Activated CD4-positive, alpha-beta T cell treated with anti-CD3 and anti-CD28 coated beads, Interleukin-2, Interleukin-6, amounts not matched to agents 100 ng/mL and 50 ng/mL, durations not matched to agents 16 hours and 8 hours (primary cell): ENCODE measurements at places on chromosomes 16 and 17.

GRCh38 chr16:560204-560700 is at the start of gene PRR35:
Gene PRR35, plus strand, starts transcription at chr16:560394. Its CDS starts 2,901 bp downstream, at chr16:563295.
- no peak for DNase-seq

DNA sequence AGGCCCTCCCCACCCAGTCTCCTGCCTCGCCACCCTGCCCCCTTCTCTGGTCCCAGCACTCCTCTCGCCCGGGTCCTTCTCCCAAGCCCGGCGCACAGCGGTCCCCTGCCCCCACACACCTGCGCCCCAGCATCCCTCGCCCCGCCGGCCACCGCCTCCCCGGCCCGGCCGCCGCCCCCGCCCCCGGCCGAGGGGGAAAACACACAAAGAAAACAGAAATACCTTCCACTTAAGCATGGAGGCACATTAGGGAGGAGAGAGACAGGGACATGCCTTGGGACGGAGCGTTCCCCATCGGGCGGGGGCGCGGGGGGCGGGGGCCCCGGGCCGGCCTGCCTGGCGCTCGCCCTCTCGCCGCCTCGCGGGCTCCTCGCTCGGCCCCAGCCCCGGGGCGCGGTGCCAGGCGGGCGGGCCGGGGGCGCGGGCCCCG is 326 bp downstream of the SRCIN1 start:
- DNase-seq: no peak

DNA sequence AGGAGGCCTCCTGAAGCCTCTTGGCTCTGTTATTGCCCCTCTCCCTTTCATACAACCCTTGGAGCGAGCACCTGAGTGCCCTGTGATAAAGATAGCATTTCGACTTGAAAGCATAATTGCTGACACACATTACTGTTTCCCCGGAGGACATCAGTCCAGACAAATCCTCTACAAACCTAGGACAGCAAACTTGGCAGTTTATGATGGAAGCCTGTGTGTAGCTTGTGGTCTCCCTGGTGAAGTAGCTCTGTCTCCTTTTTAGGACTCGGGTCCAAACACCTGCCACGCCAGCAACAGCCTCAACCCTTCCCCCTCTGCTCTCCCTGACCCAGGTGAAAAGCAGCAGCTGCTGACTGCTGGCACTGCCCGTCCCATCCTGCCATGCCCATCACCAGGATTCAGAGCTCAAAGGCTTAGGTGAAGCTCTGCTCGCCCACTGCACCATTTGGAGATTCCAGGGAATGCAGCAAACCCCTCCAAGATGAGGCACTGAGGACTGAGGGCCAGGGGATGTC is 55.9 kb downstream of the IRX6 start:
- DNase-seq: no peak

DNA sequence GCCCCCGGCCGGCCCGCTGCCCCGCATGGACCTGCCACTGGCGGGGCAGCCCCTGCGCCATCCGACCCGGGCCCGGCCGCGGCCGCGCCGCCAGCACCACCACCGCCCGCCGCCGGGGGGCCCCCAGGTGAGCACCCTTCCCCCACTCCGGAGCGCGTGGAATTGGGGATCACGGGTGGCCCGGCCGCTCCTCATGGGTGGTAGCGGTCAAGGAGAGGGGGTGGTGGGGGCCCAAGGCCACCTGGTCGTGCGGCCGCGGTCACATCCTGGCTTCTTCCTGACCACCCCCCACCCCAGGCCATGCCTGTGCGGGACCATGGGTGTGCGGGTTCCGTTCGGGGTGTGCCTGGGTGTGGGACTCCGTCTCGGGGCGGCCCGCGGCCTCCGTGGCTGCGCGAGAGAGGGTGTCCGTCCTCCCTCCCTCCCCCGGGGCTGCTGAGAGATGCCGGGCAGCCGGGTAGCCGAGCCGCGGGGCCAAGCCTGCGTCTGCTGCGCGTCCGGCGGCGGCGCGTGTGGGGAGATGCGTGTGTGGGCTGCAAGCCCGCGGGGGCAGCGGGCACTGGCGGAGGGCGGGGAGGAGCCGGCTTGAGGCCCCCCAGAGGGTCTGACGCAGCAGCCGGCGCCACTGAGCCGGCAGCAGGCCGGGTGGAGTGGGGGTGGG is 6.8 kb downstream of the ACD start:
- no peak for DNase-seq

- no peak for DNase-seq
These were observed 159.8 kb upstream of the SDK2 start for GRCh38 chr17:73803964-73804435.

DNA sequence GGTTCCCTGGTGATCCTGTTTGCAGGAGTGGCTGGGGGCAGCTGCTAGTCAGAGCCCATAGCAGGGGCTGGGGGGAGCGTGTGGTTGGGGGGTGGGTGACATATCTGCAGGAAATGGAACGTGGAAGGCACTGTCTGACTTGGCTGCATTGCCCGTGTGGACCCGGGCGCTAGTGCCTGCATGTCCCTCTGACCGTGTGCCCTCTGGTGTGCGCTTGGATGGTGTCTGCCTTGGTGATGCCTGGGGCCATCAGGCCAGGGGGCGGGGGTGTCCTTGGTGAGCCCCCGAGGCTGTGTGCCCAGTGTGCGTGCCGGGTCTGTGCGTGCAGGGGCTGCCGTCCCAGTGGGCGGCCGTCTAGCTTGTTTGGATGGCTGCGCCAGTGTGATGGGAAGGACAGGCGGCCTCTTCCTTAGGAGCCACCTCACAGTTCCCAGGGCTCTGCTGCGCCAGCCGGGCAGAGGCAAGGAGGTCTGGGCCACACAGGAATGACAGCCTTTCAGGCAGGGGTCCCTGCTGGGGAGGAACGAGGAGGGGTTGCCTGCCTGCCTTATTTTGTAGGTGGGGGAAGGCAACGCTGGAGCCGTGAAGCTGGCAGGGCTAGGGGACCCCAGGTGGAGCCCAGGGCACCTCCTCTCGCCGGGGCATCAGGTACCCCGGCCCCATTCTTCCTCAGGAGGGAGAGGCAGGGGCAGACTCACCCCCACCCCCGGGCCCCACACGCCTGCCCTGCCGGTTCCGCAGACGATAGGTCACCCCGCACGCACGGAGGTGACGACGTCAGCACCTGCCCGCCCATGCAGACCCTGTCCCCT is 693 bp downstream of the NDRG4 start:
- no peak for DNase-seq

DNA sequence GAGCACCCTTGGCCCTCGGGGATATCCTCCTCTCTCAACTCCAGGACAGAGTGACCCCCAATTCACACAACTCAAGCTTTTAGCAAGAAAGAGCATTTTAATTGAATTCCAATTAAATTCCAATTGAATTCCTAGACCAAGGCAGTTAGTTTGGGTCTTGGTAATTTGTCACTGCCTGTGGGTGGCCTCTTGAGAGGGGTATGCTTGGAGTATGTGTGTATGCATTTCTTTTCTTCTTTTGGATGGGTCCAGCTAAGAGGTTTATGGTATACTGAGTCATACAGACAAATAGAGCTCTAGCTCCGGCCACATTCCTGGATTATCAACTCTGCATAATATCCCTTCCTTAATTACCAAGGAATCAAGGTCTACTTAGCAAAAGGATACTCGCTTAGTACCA is 136.7 kb downstream of the PCTP start:
- DNase-seq: no peak

DNA sequence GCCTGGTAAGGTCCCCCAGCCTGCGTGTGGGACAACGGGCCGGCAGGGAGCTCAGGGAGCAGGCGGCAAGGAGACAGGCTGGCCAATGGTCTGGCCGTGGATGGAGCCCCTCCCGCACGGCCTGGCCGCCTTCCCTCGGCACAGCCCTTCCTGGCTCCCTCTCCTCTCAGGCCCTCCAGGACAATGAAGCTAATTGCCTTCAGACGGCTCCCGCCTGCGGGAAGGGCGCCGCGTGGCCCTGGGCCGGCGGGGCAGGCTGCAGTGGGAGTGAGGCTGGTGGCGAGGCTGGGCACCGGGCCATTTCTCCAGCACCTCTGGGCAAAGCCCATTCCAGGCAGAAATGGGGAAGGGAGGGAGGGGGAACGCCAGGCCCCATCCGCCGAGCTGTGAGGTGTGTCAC is 50.9 kb downstream of the ENGASE start:
- no peak for DNase-seq

DNA sequence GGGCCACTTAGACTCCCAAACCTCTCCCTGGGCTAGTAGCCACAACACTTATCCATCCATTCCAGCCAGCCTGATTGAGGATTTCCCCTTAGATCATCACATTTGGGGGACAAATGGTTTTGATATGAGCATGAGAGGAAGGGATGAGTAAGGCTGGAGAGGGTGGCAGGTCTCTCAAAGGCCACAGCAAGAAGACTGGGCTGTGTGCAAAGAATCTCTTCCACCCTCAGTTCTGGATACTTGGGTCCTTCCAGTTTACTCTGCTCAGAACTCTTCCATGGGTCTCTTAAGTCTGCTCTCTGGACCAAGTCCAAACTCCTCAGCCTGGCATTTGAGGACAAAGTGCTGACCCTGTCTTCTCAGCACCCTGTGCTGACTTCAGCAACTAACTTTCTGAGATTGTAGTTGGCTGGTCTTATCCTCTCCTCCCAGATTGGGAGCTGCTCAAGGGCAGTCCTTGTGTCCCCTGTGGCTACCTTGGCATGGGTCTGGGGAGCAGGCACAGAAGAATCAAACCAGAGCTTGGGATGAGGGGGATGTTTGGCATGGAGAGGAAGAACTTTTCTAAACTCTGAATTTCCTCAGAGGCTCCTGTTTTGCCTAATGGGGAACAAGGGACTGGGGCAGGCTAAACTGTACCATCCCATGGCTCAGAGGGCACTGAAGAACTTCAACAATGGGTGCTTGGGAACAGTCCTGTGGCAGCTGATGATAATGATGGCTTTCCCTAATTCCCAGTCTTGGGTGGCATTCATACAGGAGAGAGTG is 3.1 kb upstream of the NFATC3 start:
- peak; percentile 73 for DNase-seq

DNA sequence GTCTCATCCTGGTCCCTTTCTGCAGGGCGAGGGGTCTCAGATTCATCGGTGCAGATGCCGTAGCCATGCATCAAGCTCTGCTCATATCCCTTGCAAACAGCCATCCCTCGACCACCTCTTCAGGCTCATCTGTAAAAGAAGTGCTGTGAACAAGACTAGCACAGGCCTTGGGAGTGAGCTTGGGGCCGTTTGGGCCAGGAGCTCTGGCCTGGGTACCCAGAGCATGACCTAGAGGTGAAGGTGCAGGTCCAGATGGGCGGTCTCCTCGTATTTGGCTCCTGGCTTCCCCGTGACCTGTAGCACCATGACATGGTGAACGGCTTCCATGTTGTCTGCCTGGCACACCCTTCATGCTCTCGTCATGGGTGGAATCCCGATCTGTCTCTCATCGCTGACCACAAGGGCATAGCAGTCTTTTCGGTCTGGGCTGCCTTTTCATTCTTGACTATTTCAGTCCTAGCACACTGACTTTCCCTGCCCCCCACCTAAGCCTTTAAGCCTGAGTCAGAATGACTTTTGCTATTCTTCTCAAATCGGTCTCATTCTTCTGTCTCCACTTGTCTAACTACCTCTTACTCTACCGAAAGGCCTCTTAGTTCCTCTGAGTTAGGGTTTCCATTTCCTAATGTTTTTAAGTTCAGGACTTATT is 216.0 kb downstream of the FOXL1 start:
- DNase-seq: no peak

GRCh38 chr17:49979748-49980479 is 10.9 kb downstream of the DLX4 start:
- no peak for DNase-seq

GRCh38 chr17:9158544-9159452 is 137.5 kb downstream of the NTN1 start:
- DNase-seq: no peak

GRCh38 chr17:42702446-42702845 is 20.1 kb downstream of the CNTNAP1 start:
- DNase-seq: no peak

- no peak for DNase-seq
These were observed 9.5 kb upstream of the RASD1 start for GRCh38 chr17:17505610-17506171.

- DNase-seq: no peak
These were observed 5.6 kb upstream of the CD300LB start for GRCh38 chr17:74536890-74537289.

DNA sequence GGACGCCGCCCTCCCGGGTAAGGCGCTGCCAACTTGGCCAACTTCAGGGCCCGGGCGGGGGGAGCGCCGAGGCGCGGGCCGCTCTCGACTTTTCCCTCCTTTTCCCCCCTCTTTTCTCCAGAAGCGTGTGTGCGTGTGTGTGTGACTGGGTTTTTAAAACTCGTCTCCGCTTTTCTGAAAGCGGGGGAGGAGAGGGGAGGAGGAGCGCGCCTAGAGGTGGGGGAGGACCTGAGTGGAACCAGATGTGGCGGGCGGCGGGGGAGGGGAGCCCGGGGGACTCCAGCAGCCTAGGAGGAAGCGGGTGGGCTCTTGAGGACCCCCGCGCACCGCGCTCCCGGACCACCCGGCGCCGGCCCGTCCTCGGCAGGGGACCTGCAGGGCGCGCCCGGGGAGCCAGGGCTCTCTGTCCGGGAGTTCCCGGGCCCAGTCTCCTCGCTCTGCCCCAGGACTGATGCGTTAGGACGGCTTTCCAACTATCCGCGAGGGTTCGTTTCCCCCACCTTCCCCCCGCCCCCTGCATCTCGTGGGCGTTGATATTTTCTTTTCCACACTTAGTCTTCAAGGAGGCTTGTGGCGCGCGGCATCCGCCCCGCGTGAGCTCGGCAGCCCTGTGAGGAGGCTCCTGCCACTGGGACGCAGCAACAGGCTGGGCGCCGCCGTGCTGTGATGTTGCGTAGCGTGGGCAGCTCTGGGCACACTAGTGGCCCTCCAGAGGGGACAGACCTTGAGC is 599 bp downstream of the MRC2 start:
- peak; percentile 55 for DNase-seq

GRCh38 chr17:19718613-19719354 is 2.4 kb upstream of the SLC47A2 start:
- DNase-seq: no peak

GRCh38 chr16:22427556-22427955 is 53.1 kb upstream of the CDR2 start:
- no peak for DNase-seq

- DNase-seq: no peak
These were observed 67.4 kb downstream of the SLC39A11 start for GRCh38 chr17:73025041-73025560.

DNA sequence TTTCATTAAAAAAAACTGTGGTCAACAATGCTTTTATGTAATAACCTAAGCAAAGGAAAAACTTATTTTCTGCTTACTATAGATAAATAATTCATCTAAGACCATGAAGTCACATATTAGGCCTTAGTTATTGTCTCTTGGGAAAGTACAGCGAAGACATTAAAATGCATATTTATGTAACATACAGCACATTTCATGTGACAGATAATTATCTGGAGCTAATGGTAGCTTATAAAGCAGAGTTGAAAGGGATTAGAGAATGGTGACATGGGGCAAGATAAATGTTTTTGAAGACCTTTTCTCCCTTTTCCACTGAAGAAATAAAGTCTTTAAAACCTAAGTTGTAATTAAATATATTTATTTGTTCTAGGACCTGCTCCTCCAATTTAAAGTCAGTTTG is 9.7 kb downstream of the MEIOC start:
- DNase-seq: no peak

GRCh38 chr16:72666267-72666666 is 381.7 kb downstream of the ZFHX3 start:
- DNase-seq: no peak

GRCh38 chr16:4391631-4392381 is 20.2 kb downstream of the VASN start:
- no peak for DNase-seq
